ENCODE measurements at places on chromosomes 4 and X.

DNA sequence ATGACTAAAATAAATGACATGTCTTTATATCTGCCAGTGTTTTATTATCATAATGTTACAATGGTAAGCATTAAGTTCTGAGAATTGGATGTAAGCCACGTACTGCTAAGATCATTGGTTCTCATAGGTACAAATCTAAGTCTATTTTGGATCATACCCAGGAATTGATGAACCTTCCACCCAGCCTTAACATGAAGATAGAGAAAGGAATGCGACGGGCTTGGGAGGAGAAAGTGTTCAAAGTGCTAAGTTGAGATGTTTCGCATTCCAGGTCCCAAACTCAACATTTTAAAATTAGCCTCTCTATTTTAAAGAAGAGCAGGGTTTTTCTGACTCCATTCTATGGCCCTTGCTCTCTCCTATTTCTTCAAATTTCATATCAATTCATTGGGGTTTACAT, 54.9 kb upstream of the FRAS1 start:
- DNase-seq = no peak

- no peak for DNase-seq
Observed at GRCh38 chr4:6123541-6123940, 76.8 kb downstream of the JAKMIP1 start.

GRCh38 chrX:7191681-7192110, 43.7 kb upstream of the PUDP start:
- peak; percentile 21 for DNase-seq

DNA sequence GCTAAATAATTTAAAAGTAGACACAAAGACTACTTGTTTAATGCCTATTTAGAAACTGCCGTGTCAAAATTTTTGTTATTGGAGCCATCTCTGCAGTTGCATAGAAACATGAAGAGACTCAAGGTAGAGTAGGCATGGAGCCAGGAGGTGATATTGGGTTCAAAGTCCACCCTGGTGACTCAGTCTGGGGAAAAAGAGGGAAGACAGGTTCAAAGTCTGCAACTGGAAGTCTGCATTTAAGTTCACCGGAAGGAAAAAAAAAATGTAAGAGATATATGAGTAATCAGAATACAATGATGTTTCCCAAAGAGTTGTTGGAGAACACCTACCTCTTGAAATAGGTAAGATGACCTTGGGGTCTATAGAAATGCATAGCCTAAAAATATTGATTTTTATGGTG, 67.4 kb upstream of the QRFPR start:
- peak; percentile 70 for DNase-seq

DNA sequence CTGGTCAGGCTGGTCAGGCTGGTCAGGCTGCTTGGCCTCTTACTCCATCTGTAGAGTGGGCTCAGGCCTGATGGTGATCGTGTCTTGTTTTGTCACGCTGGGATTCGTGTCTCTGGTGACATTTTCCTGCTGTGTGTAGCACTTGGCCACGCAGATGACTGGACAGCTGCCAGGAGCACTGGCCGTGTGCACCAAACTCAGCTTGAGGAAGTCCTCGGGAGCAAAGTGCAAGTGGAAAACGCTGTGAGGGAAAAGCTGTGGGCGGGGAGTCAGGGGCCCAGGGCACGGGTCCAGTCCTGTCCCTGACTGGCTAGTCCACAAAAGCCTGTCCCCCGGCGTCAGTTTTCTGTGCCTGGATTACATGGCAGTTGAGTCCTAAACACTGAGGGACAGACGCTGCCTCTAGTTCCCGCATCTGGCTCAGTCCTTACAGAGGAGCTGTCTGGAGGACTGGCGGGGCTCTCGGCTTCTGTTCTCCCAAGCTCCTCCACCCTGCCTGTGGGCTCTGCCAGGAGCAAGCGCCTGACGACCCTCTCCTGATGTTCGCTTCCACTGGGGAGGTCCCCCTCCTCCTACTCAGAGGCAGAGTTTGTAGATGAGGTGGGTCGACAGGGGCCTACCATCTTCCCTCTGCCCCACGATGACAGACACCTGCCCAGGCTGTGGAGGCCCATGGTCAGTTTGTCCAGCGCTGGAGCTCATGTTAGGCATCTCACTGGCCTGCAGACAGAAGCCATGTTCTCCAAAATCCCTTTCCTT, 35.9 kb upstream of the GRPEL1 start:
- DNase-seq = no peak

DNA sequence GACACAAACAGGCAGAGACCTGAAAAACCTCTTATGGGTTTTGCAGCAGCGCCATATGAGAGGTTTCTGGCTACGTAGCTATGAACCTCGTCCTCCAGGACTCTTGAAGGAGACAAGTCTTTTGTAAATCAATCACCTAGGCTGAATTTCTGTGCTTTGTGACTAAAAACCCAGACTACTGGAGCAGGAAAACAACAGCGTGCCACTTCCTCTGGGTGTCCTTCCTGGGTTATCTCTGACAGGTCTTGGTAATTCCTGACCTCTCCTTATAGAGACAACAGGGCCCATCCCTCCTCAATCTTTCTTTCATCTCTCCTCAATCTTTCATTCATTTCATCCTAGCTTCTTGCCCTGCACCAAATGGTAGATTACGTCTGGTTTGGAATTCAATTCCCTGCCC, 5.7 kb downstream of the S100P start:
- no peak for DNase-seq

DNA sequence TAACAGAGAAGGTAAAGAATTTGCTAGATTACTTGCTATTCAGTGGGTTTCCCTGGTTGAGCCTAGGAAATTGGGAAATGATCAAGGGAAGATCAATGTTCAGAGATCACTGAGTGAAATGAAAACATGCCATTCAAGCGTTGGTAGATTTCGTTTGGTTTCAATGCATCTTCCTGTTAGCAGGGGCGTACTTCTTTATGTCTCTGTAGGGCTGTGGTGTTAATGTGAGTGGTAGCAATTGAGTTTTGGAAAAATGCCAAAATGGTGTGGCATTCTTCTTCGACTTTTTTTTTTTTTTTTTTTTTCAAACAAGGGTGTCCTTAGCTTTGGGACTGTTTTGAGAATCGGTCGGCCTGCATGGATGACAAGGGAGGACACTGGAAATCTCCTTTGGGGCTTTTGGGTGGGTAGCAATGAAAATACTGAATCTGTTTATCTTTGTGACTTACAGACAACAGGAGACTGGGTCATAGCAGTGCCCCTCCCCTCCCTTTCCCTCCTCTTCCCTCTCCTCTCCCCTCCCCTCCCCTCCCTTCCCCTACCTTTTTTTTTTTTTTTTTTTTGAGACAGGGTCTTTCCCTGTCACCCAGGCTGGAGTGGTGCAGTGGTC, 50.4 kb downstream of the SPRY1 start:
- DNase-seq = no peak

DNA sequence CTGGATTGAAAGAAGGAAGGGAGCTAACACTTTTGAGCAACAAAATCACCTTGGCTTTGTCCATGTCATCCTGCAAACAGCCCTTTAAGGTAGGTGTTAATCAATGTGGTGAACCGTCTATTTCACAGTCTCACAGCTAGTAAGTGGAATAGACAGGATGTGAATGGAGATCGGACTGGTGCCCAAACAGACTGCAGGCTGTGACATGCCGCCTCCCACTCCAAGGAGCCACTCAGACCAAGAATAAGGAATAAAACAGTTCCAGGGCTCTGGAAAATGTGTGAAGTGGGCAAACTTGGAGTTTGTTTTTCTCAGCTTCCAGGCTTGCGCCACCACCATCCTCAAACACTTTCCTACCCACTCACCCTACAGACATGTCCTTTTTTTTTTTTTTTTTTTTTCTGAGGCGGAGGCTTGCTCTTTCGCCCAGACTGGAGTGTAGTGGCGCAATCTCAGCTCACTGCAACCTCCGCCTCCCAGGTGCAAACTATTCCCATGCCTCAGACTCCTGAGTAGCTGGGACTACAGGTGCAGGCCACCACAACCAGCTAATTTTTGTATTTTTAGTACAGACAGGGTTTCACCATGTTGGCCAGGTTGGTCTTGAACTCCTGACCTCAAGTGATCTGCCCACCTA, 57.7 kb upstream of the SEC24B start:
- peak; percentile 51 for DNase-seq

GRCh38 chrX:124215786-124216185, 116.7 kb upstream of the TEX13D start:
- no peak for DNase-seq

- no peak for DNase-seq
Observed at GRCh38 chr4:38306482-38307071, 346.4 kb downstream of the PTTG2 start.

DNA sequence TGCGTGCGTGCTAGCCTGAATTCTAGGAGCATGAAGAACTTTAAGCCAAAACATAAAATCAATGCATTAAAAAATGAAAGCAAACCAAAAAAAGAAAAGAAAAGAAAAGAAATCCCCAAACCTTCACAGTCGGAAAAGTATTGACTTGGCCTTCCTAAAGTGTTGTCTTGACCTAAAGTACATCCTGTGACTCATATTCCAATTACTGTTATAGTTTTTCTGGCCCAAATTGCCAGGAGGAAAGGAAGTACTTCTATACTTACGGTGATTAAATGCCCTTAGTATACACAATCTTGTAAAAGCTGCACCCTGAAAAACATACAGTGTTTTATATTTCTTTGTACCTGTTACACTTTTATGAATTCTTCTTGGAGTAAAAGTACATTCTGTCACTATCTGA, 512.8 kb downstream of the ANKRD50 start:
- peak; percentile 65 for DNase-seq

DNA sequence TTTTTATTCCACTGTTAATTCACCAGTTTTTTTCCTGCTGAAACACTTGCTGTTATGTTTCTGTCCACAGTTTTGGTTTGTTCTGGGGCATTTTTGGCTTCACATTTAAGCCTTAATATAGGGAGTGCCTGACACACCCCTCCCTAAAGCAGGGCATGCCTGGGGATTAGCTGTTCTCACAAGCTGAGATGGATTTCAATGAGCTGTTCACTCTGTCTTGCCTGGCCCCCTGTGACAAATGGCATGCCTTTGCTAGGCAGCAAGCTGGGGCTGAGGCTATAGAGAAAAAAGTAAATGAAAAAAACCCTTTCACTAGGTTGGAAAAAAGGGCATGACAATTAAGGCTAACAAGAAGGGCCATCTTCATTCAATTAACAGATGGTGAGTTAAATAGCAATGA, 22.4 kb downstream of the LPAR4 start:
- no peak for DNase-seq

GRCh38 chrX:37958525-37959211, 47.7 kb upstream of the SYTL5 start:
- DNase-seq = no peak

GRCh38 chr4:118989098-118990080, 100.7 kb downstream of the SYNPO2 start:
- DNase-seq = peak; percentile 91

DNA sequence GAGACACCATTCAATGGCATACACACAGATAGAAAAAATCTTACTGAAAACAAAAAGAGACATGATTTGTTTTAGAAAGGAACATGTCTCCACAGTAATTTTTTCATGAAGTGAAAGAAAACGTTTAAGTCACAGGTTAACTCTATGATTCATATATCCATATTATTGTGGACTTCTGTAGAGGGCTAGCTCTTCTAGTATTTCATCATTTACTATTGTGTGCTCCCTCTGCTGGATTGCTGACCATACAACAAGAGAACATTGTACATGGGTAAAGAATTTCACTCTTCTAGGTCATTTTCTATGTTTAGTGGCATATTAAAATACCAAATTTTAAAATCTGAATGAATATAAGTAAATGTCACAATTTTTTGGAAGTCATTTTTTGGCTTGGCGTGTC, 91.8 kb upstream of the POU3F4 start:
- peak; percentile 51 for DNase-seq

GRCh38 chrX:136856551-136856950, 24.0 kb downstream of the RBMX start:
- DNase-seq = no peak

DNA sequence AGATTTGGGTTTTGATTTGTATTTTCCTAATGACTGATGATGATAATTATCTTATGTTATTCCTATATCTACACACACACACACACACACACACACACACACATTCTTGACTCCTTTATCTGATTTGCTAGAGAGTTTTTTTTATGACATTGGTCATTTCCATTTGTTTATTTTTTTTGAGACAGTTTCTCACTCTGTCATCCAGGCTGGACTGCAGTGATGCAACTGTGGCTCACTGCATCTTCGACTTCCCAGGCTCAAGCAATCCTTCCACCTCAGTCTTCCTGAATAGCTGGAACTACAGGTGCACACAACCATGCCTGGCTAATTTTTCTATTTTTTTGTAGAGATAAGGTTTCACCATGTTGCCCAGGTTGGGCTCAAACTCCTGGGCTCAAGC, 6.7 kb downstream of the ZNF81 start:
- DNase-seq = no peak

GRCh38 chrX:119802546-119802945, 11.1 kb upstream of the RPL39 start:
- DNase-seq = no peak

GRCh38 chrX:138504273-138504672, 207.2 kb downstream of the FGF13 start:
- DNase-seq = no peak

DNA sequence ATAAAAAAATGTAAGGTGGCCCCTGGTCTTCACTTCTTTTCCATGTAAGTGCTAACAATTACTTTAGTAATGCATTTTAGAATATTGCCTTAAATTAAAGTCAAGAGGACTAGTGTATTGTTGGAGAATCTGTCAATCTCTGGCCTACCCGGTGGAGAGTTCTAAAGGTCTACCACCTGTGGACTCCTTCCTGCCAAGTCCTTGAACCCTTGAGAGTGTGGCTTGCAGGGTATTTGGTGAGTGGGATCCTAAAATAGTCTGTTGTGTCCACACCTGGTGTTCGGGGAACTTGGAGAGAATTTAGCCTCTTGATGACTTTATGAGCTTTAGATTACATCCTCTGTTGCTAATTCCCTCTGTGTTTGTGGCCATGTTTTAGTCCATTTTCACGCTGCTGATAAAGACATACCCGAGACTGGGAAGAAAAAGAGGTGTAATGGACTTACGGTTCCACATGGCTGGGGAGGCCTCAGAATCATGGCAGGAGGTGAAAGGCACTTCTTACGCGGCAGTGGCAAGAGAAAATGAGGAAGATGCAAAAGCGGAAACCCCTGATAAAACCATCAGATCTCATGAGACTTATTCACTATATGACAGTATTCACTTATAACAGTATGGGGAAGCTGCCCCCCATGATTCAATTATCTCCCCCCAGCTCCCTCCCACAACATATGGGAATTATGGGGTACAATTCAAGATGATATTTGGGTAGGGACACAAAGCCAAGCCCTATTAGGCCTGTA, 23.8 kb downstream of the DDIT4L start:
- DNase-seq = no peak

DNA sequence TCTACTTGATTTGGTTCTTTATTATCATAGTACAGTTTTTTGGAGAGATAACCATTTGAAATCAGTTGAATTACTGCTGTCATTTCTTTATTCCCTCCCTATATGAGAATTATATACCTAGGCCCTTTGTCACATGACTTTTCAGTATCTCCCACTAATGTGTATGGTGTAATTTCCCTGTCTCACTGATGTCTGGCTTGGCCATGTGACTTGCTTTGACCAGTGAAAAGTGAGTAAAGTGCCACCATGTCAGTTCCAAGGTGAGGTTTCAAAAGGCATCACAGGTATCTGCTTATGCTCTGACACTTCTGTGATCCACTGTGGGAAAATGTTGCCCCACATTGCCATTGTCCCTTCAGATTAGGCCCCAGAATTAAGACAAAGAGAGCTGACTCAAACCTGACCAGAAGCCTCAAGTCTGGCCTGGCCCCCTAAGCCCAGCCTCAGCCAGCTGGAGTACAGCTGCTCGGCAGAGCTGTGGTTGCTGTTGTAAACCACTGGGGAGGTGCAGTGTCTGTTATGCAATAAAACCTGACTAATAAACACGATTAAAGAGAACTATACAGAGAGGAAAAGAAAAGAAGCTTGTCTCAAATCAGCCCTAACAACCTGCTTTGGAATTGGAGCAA, 27.5 kb downstream of the SETD7 start:
- DNase-seq = peak; percentile 71

- no peak for DNase-seq
Observed at GRCh38 chrX:120306630-120307029, 4.6 kb downstream of the TMEM255A start.
